RPMI7951 (cell line): ENCODE measurements at places on chromosomes 11 and 22. TPM values are rescaled to one million over a fixed set of nuclear protein-coding genes. Genes with fewer than 3 reads are reported as not detected.

GRCh38 chr11:24932110-24933000, 435.5 kb downstream of the LUZP2 start:
- DNase-seq: no peak

DNA sequence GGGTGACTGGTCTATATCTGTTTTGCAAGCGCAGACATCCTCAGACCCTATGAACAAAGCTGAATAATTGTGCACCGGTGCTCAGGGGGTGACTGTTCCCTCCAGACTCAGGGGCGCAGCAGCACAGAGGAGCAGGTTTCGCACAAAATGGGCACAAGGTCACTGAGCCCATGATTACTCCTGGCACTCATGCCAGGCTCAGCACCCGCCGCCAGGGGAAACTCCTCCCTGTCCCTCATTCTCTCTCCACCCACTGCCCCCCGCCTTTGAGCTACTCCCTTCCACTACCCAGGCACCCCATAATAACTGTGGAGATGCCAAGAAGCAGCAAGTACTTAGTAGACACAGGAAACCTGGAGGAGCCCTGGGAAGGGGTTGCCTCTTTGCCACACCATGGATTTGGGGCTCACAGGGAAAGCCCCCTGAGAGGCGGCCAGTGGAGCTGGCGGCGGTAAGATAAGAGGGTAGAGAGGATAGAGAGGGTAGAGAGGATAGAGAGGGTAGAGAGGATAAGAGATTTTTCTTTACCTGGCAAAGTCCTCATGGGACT, 198.8 kb downstream of the CTTN start:
- DNase-seq: no peak

DNA sequence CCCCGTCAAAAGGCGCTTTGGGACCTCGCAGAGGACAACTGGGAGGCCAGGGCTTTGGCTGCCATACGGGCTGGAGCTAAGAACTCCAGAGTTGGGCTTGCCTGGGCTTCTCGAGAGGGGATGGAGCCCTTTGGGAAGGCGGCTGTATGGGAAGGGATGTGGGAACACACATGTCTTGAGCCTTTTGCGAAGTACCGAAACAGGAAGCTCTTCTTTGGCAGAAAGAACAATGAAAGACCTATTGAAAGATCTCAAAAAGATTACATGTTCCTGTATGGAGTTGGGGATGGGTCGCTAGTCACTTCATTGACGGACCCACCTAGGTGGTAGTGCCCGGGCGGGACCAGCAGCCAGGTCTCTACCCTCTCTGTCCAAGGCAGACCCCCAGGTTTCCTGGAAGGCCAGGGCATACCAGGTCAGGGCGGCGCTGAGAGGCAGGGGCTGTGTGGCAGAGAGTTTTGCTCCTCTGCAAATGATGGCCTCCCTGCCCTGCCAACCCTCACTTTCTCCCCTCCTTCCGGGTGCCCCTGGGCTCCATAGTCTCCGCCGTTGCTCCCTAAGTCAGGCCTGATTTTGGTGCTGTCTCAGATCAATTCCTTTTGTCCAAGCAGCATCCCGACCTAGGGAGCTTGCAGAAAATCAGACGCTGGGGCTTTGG, 1.0 kb downstream of the ST14 start:
- no peak for DNase-seq

DNA sequence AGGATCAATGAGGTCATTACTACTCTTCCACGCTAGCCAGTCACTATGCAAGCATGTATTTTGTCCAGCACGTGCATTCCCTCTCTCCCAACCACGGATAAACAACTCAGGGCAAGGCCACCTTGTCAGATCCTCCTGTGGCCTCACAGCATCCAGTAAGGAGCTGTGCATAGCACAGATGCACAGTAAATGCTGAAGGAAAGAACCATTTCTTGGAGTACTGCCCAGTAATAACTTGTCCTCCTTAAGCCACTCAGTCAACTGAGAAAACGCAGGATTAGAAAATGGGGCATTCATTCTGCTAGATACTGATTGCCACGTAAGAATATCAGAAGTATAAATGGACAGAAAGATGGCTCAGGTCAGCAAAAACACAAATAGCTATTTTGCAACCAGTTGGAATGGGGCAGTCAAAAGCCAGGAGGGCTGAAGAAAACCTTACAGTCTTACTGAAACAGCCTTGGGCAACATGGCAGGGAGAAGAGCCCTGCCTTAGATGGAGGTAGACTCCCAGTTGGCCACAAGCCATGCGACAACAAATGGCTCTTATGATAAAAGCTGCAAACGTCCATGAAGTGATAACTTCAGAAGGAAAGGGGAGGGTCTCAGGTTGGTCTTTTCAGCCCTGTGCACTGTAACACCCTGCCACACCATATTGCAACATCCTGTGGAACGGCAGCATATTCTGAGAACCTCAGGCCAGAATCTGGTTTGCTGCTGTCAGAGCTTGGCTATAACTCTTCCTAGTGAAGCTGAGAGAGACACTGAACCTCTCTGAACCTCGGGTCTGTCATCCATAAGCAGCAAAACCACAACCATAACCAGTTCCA, 23.0 kb downstream of the PC start:
- peak; percentile 29 for DNase-seq

DNA sequence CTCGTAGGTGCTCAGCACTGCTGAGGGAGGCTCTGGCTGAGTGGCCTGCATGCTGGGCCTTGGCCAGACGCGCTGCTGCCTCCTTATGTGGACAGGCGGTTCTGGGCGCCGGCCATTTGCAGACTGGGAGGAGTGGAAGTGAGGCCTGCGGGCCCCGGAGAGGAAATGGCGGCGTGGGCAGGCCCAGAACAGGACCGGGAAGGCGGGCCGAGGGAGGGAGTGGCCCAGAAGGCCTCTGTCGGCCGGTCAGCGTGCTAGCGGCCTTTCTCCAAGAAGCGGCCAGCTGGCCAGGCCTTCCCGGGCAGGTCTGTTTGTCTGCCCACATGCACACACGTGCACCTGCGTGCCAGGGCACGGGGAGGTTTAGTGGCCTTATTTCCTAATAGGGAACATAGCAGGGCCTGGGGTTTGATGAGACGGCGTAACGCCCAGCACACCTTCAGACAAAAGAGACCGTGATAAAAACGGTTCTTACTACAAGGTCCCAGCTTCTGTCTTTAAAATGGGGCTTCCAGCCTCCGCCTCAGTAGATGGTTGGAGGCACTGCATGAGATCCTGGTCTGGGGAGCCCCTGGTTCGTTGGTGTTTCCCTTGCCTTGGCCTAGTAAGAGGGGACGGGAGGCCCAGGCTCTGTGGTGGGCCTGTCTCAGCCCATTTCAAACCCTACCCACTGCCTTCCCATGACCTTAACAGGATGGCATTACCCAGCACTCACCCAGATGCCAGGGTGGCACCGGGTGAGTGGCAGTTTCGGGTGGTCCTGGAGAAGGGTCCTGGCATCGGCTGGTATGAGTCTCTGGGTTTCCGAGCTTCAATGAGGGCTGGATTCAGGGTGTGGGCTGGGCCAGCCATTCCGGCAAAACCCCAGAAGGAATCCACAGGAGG, 65.1 kb upstream of the PPARA start:
- no peak for DNase-seq

DNA sequence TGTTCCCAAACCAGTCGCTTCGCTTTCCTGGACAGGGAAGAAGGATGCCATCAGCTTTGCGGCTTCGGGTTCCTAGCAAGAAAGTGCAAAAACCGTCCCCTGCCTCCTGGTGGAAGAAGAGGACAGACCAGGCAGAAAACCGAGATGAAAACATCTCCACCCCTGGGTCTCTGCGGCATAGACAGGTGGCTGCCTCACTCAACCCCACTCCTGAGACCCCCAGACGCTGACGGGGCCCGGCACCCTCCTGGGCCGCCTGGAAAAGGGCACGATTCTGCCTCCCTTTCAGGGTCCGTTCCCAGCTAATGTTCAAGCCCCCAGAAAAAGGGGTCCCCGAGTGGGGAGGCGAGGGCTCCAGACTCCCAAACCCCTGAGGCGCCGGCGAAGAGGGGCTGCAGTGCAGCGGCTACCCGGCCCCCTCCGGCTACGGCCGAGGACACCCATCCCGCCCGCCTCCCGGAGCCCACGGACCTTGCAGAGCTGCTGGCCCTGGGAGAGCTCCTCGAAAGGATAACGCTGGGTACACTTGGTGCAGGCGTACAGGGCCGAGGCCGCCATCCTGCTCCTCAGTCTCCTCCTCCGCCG, 569 bp downstream of the FAM76B start:
- peak; percentile 53 for DNase-seq

DNA sequence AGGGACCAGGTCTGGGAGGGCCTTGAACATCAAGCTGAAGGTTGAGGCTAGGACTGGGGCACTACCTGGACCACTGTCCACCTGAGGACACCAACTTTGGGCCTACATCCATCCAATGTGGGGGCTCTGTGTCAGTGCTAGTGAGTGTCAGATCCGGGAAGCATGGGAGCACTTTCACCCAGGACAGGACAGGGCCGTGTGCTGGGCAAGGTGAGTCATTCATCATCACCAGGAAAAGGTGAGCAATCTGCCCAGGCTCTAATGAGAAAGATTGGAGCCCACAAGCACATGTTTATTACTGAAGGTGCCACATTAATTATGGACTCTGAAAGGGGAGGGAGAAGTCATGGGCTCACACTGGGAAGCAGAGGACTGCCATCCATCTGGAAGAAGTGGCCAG, 39.7 kb upstream of the DRD2 start:
- no peak for DNase-seq

DNA sequence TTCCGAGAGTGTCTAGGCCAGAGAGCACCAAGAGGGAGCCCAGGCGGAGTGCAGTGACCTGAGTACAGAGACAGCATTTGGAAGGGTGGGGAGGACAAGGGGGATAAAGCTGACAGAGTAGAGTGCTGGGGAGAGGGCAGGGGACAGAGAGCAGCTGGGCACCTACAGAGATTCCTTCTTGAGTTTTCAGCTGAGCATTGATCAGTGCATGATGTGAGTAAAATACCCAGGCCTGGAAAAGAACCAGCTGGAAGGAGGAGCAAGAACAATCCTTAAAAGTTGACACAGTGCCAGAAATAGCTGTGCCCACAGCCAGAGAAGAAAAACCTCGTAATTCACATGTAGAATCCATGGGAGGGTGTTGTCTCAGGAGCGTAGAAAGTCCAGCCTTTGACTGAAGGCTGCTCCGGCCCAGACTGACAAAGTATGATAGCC, 33.9 kb upstream of the PANX2 start:
- no peak for DNase-seq

DNA sequence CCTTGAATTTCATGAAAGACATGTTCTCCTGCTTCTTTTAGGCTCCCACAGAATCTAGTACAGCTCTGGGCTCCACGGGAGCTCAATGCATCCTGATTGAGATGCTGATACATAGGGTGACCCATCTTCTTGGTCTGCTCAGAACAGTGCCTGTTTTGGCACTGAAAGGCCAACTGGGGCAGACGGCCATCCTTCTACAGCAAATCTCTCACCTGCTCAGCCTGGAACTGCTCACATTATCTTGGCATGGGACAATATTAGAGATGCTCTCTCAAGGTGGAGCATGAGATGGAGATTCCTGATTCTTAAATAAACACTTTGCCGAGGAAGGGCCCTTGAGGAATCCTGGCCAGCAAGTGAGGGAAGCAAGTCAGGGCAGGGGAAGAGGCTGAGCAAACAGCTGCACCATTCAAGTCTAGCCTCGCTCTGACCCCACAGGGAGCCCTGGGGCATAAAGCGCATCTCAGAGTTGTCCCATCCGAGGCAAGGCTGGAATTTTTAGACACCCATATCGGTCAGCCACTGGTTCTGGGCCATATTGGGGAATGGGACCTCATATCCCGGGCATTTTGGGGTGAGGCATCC, 58.4 kb upstream of the CSNK2A3 start:
- no peak for DNase-seq

DNA sequence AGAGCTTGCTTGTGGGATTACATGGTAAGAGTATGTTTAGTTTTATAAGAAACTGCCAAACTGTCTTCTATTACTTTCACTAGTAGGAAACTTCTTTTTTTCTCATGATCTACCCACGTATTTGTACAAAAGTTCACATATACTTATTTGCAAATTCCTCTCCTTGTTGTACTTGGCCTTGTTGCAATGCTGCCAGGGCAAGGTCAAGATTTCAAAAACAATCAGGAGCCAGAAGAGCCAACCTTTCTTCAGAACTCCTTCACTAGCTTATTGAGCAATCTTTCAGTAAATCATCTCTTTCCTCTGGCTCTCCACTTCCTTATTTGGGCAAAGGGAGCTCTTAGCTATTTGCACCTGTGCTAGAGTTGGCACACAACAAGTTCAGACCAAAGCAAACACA, 9.7 kb downstream of the SRSF8 start:
- no peak for DNase-seq

The OR52I1 gene
- not detected in 2 replicates for total RNA-seq

The HBB gene
- total RNA-seq: not detected in 2 replicates

The WBP2NL gene
- total RNA-seq: 0.12 and 0.39 TPM in 2 replicates

The CDC42EP2 gene
- total RNA-seq: 7.0 and 7.1 TPM in 2 replicates

The SERPING1 gene
- 0.10 and 0.48 TPM in 2 replicates for total RNA-seq

The NXPE1 gene
- total RNA-seq: not detected in 2 replicates

The OR2AG2 gene
- total RNA-seq: 0.39 and 0.84 TPM in 2 replicates

The OR8I2 gene
- not detected in 2 replicates for total RNA-seq
